ENCODE measurements at places on chromosomes 1 and 21.

- no peak for DNase-seq
Observed at GRCh38 chr1:148379170-148379500, 104.0 kb downstream of the PPIAL4G start.

GRCh38 chr1:104295511-104295910 is 545.8 kb downstream of the AMY1C start:
- no peak for DNase-seq

DNA sequence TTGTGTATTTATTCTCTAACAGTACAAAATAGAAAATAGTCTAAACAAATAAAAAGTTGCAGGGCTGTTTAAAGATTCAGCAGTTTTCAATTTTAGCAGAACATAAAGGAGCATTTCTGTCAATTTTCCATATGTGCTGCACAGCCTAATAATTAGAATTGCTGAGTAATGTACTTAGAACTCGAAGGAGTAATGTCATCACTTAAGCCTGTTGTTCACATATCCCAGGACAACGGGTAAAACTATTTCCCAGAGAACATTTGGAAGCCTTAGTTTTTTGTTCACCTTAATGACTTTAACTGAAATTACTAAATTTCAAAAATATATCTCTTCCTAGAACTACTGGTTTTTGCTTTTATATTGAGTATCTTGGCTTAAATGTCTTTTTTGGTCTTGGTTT is 81.6 kb downstream of the ZP4 start:
- DNase-seq: no peak

DNA sequence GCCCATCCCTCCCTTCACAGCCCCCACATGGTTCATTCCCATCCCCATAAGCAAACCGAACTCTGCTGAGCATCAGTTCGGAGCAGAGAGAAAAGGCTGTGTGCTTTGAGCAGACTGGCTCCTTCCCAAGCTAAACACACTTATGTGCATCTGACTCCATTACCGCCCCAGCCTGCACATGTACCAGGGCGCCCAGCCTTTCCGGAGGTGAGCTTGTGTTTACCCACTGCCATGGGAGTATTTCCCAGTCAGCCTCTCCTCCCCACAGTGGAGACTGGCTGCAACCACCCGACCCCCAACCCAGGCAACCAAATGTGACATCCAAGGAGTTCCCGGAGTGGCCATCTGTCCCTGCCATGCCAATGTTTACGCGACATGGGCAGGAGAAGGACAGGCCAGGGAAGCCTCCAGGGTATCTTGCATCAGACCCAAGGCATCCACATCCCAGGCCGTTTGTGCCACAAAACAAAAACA is 9.4 kb downstream of the TIAM1 start:
- no peak for DNase-seq

DNA sequence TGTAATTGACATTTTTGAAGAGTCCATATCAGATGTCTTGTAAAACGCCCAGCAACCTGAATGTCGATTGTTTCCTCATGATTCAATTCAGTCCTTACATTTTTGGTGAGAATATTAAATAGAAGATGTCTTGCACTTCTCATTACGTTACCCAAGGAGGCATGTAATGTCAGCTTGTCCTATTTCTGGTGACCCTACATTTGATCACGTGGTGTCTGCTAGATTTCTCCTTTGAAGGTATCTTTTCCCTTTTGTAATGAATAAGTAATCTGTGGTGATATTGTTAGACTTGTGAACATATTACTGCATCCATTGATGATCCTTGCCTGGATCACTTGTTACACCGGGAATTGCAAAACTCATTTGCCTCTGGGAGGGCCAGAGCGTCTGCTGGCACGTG is 87.6 kb upstream of the DISP3 start:
- no peak for DNase-seq

GRCh38 chr1:31346785-31347184 is 26.1 kb downstream of the FABP3 start:
- no peak for DNase-seq
